Naive thymus-derived CD4-positive, alpha-beta T cell (primary cell): ENCODE measurements at places on chromosomes 4 and X. TPM values are rescaled to one million over a fixed set of nuclear protein-coding genes. Genes with fewer than 3 reads are reported as not detected.

DNA sequence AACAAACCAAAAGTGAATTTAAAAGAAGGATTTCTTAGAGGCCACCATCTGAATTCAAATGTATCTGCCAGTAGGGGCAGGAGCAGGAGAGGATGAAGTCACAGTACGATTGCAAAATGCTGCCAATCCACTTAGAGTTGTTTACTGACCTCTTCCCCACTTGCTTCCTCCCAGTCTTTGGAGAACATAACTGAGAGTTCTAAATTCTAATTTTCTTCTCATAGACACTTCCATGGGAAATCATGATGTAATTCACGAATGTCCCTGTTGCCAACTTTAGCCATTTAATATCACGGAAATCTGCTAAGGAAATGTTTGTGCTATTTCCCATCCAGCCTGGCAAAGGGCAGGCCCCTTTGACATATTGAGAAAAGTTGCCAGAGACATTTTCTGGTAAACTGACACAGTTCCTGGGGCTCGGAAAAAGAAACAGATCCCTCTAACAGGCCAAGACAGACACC, 33.6 kb upstream of the NOCT start:
- H3K36me3 ChIP-seq: no peaks in the 10 kb centered on the region
- H3K4me1 ChIP-seq: no peaks in the 10 kb centered on the region
- no peak overlapping the region for H3K4me3 ChIP-seq
- no peaks in the 10 kb centered on the region for H3K27me3 ChIP-seq
- no peak overlapping the region for H3K27ac ChIP-seq

DNA sequence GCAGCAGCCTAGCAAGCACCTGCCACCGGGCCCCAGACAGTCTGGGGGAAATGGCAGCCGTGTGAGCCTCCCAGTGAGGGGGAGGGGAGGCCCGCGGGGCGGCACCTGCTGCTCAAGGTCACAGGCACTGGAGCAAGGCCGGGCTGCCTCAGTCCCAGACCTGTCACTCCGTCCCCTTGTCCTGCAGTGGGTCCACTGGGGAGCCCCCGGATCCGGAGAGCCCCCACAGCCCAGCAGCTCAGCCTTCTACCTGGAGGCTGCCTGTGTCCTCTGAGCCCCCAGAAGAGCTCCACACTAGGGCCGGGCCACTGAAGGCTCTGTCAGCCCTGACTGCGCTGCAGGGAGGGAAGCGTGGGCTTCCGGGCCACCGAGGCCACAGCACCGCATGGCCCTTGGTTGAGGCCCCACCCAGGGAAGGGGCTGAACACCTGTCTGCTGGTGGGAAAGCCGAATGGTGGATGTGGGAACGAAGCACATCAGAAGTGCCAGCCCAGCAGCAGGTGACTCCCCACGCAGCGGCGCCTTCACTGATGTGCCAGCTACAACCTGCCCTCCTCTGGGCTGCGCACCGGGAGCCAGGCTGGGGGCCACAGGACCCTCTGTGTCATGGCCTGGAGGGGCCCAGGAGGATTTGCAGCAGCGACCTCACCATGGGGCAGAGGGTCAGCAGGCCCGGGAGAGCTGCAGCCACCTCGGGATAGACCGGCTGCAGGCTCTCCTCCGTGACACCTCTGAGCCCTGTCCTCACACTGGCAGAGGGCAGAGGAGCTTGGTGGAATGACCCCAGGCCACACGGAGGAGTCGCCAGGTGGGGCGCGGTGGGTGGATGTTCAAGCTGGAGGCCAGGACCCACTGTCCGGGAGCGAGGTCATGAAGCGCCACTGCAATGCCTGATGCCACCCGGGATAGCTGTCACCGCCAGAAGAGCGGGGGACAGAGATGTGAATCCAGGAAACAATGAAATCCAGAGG, 35.0 kb upstream of the MXD4 start:
- H3K4me3 ChIP-seq: no peak overlapping the region
- no peaks in the 10 kb centered on the region for H3K27me3 ChIP-seq
- peaks cover 27% of the 10 kb centered on the region for H3K4me1 ChIP-seq
- DNase-seq: no peak
- H3K36me3 ChIP-seq: no peaks in the 10 kb centered on the region

- H3K4me3 ChIP-seq: no peak overlapping the region
- H3K27me3 ChIP-seq: no peaks in the 10 kb centered on the region
- peaks cover 15% of the 10 kb centered on the region for H3K4me1 ChIP-seq
- no peak overlapping the region for H3K27ac ChIP-seq
Observed at GRCh38 chr4:44675366-44675765, 2.9 kb upstream of the GUF1 start.

DNA sequence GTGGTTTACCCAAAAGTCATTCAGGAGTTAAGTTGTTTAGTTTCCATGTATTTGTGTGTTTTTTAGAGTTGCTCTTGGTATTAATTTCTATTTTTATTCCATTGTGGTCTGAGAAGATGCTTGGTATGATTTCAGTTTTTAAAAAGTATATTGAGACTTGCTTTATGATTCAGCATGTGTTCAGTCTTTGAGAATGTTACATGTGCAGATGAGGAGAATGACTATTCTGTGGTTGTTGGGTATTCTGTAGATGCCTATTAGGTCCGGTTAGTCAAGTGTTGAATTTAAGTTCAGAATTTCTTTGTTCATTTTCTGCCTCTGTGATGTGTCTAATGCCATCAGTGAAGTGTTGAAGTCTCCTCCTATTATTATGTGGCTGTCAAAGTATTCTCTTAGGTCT, 249.4 kb downstream of the ARHGAP10 start:
- no peak overlapping the region for H3K4me3 ChIP-seq
- no peaks in the 10 kb centered on the region for H3K36me3 ChIP-seq
- H3K27me3 ChIP-seq: no peaks in the 10 kb centered on the region
- peaks cover 4% of the 10 kb centered on the region for H3K4me1 ChIP-seq
- DNase-seq: no peak

- no peak overlapping the region for H3K4me3 ChIP-seq
- no peaks in the 10 kb centered on the region for H3K36me3 ChIP-seq
- no peak for DNase-seq
- H3K27ac ChIP-seq: no peak overlapping the region
- no peaks in the 10 kb centered on the region for H3K4me1 ChIP-seq
Observed at GRCh38 chr4:155085843-155086530, 122.4 kb upstream of the NPY2R start.

- no peak overlapping the region for H3K27ac ChIP-seq
- H3K36me3 ChIP-seq: no peaks in the 10 kb centered on the region
- no peaks in the 10 kb centered on the region for H3K27me3 ChIP-seq
- H3K4me1 ChIP-seq: peaks cover 5% of the 10 kb centered on the region
- H3K4me3 ChIP-seq: no peak overlapping the region
Observed at GRCh38 chrX:124001581-124001980, 40.1 kb downstream of the STAG2 start.

GRCh38 chr4:41506130-41506529, 31.8 kb upstream of the LIMCH1 start:
- H3K27me3 ChIP-seq: no peaks in the 10 kb centered on the region
- H3K4me1 ChIP-seq: no peaks in the 10 kb centered on the region
- no peak overlapping the region for H3K27ac ChIP-seq
- H3K36me3 ChIP-seq: no peaks in the 10 kb centered on the region
- DNase-seq: no peak
- H3K4me3 ChIP-seq: no peak overlapping the region

DNA sequence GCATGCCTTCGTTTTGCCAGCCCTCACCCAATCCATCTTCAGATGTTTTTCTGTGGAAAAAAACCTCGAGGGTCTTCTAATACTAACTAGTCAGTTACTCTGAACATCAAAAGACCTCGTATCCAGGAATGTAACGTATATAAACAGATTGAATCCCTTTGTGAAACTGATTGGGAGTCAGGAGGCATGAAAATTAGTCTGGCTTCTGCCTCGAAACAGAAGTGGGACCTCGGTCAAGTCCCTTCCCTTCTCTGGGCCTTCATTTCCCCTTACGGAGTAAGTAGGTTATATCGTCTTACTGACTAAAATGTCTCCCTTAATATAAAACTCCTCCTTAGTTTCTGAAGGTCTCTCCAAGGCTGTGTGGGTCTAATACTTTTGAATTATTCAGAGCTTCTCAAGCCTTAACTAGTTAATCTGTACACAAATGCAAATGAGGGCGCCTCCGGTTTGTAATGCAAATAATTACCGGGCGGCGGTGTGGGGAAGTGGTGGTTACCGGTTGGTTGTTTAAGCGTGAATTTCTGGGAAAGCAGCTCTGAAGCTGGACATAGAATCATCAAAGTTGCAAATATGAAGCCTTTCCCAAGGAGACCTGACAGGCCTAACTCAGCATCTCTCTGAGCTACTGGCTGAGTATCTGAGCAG, 11.4 kb upstream of the NKRF start:
- no peak for DNase-seq
- no peak overlapping the region for H3K27ac ChIP-seq
- no peak overlapping the region for H3K4me3 ChIP-seq
- peaks cover 23% of the 10 kb centered on the region for H3K36me3 ChIP-seq
- H3K4me1 ChIP-seq: no peaks in the 10 kb centered on the region

DNA sequence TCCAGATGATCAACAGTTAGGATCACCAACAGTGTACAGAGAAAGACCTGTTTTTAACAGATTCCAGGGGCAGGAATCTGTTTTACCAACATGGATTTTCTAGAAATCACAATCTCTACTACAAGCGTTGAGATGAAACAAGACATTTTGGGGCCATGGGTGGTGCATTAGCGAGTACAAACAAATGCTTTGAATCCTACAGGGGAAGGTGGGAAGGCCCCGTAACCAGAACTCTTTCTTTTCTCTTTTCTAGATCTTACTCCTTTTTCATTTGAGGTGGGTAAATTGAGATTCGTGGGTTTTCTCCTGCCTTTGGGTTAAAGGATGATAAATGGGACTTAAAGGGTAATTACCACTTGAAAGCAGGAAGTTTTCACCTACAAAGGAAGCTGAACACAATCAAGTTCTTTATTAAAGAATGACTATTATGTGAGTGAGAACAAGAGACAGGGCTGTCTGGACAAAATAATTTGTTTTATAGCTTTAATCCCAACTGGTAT, 189.9 kb upstream of the ANXA3 start:
- H3K4me1 ChIP-seq: no peaks in the 10 kb centered on the region
- H3K4me3 ChIP-seq: no peak overlapping the region
- H3K27me3 ChIP-seq: no peaks in the 10 kb centered on the region
- H3K27ac ChIP-seq: no peak overlapping the region
- no peaks in the 10 kb centered on the region for H3K36me3 ChIP-seq
- no peak for DNase-seq

CT45A5 gene
- total RNA-seq: not detected

RBM47 gene
- total RNA-seq: 1.5 and 2.6 TPM in 2 replicates

CPE gene
- total RNA-seq: not detected

C4orf50 gene
- not detected for total RNA-seq
